Skin of body (tissue), 3 donors: ENCODE measurements at places on chromosomes 5 and 9. TPM values are rescaled to one million over a fixed set of nuclear protein-coding genes. Genes with fewer than 3 reads are reported as not detected.

- DNase-seq: no peak
Observed at GRCh38 chr5:137573376-137573775, 74.2 kb upstream of the SPOCK1 start.

- no peak for DNase-seq
Observed at GRCh38 chr5:31671339-31671741, 32.4 kb downstream of the PDZD2 start.

The TSSK1B gene
- total RNA-seq: 0.10 TPM

DNA sequence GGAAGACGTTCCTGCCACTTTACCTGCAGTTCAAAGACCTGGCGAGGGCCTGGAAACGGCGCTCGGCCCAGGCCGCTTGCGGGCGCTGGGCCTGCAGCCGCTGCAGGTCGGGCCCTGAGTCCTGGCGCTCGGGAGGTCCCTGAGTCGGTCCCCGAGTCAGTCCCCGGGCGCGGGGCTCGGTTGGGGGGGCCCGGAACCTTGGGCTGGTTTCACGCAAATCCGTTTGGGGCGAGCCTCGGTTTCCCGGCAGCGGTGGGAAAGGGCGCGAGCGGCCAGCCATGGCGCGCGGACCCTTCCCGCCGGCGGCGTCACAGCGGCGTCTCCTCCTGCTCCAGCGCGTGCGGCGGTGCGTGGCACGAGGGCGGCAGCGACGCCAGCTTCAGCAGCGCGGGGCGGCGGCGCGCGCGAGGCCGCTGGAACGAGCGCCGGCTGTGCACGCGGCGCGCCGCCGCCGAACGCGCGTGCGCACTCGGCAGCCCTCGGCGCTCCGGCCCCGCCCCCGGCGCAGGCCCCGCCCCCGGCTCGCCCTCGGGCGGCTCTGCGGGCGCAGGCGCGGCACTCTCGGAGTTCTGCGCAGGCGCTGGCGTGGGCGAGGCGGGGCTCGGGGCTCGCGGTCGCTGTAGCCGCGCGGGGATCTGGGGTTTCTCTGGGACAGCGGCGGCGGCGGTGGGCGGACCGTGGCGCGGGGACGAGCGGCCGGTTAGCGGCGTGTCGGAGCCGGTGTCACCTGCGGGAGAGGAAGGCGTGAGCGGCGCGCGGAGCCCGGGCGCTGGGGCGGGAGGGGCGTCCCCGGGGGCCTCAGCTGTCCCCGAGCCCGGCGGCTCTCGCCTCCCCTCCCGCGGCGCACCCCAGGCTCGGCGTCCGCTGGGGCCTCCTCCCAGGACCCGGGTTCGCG, 29.9 kb downstream of the EXOC3 start:
- DNase-seq: peak; percentile 75

DNA sequence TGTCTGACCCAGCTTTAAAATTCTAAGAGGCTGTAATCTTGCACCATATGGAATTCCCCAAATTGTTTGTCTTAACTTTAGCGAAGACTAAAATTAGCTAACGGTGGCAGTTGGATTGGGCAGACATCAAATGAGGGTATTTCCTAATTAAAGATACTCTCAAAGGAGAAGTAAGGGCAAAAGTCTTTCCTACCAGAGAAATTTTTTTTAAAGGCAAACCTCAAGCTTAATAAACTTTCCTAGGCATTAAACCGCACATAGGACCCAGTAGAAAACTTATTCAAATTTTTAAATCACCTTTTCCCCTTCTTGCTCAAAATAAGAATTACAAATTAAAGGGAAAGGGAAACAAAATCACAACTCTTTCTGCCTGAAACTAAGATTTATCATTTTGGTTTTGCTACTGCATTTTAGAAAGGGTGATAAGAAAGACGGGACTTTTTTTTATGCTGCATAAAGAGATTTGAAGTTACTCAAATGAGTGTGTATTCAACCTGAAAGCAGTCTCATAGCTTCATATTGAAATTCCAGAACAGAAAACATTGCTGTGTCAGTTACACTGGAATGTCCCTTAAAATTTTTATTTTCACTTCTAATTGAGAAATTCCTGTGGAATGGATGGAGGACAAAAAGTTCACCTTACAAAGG, 189.1 kb upstream of the PTGER4 start:
- DNase-seq: no peak

The FREM1 gene
- 30.9 TPM for total RNA-seq

The PTGR1 gene
- 40.2 TPM for total RNA-seq

The MEGF10 gene
- 4.7 TPM for total RNA-seq

GRCh38 chr9:91693226-91693625, 256.8 kb downstream of the ROR2 start:
- no peak for DNase-seq

DNA sequence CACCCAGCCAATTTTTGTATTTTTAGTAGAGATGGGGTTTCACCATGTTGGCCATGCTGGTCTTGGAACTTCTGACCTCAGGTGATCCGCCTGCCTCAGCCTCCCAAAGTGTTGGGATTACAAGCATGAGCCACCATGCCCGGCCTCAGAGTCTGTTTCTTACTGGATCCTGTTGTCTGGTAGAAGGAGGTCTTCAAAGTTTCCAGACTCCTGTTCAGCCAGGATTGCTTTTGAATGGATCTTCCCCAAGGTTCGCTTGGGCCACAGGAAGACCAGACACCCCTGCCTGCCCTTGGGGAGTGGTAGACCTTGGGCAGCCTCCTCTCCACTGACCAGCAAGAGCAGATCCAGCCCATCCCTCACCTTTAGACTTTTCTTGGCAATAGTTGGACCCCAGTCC, 7.6 kb upstream of the LCN2 start:
- DNase-seq: no peak

The CBY3 gene
- not detected for total RNA-seq

DNA sequence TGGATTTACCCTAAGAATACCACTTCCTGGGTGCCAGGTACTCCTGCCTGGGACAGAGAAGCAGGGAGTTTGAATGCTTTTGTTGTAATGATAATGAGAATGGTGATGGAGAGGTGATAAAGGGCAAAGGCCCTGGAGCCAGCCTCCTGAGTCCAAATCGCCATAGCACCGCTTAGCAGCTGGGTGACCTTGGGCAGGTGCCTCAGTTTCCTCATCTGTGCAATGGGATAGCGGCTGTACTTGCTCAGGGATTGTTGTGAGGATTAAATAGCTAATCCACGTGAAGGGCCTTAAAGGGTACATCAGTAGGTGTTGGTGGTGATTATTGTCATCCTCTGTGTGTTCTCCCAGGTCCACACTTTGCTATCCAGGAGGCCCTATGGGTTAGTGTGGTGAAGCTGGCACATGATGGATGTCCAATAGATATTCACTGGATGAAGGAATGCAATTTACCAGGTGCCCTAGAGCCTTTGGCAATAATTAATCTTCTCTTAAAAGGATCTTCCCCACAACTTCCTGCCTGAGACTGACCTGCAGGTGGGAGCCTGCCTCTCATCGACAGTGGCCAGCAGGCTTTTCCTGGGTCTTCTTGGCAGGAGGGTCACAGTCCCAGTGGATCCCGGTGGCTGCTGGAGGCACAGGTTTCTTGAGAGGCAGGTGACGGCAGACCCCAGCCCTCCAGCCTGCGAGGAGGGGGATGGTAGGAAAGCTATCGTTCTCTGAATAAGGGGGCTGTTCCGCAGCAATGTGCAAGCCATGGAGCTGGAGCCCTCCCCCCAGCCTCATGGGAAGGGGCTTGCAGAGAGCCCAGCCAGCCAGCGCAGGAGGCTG, 160.2 kb downstream of the MACROH2A1 start:
- no peak for DNase-seq

GRCh38 chr5:93721071-93721470, 20.3 kb downstream of the POU5F2 start:
- no peak for DNase-seq

GRCh38 chr5:37552770-37553719, 173.9 kb downstream of the WDR70 start:
- DNase-seq: no peak

- DNase-seq: no peak
Observed at GRCh38 chr9:137266585-137267453, 10.7 kb upstream of the TOR4A start.

The SLC6A18 gene
- not detected for total RNA-seq

DNA sequence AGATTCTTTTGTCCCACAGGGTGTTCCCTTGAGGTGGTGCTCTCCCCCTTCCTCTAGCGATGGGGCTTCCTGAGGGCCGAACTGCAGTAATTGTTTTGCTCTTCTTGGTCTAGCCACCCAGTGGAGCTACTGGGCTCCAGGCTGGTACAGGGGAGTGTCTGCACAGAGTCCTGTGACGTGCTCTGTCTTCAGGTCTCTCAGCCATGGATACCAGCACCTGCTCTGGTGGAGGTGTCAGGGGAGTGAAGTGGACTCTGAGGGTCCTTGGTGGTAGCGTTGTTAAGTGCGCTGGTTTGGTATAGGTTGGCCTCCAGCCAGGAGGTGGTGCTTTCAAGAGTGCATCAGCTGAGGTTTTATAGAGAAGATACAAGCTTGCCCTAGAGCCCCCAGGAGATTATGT, 20.4 kb upstream of the CEP72 start:
- DNase-seq: no peak

DNA sequence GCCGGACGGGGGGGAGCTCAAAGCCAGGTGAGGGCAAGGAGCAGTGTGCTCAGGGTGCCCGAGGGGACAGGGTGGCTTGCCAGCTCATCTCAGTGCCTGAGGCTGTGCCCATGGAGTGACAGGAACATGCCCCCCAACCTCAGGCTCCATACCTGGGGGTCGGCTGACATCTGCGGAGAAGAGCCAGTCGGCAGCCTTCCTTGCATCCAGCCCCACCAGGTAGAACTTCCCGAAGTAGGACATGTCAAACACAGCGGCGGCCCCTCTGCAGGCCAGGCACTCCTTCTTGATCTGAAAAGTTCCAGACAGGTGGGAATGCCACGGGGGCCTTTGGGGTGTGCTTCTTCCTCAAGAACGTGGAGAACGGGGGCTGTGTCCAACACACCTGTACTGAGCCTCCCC, 42.1 kb downstream of the SARDH start:
- DNase-seq: no peak

The ZNF300 gene
- 13.0 TPM for total RNA-seq

DNA sequence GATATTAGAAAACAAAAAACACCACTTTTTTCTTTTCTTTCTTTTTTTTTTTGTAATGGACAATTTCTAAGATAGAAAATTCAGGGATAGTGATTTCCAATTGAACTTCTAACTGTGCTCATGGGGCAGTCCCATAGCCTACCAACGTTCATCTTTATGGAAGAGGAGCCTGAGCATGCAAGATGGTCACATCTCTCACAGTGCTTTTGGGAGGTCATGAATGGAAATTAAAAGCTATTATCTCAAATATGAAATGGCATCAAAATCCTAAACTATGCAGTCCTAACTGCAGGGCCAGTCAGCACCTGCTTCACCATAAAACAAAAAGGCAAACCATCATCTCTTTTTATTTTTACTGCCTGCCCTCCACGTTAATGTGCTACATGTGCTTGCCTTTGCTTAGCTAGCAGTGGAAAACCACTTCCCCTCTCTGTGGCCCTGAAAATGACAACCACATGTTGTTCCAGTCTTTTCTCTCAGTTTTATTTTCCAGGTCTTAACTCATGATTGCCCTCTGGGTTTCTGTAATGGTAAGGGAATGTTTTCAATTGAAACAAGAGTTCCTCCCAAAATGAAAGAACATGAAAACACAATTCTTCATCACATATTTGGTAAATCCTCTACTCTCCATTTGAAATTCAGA, 16.7 kb downstream of the IFNB1 start:
- peak; percentile 60 for DNase-seq

- no peak for DNase-seq
Observed at GRCh38 chr9:132026932-132027585, 52.6 kb downstream of the MED27 start.

- DNase-seq: no peak
Observed at GRCh38 chr5:37835380-37835973, 4.4 kb downstream of the GDNF start.
